ENCODE measurements at places on chromosomes 2 and 18.

DNA sequence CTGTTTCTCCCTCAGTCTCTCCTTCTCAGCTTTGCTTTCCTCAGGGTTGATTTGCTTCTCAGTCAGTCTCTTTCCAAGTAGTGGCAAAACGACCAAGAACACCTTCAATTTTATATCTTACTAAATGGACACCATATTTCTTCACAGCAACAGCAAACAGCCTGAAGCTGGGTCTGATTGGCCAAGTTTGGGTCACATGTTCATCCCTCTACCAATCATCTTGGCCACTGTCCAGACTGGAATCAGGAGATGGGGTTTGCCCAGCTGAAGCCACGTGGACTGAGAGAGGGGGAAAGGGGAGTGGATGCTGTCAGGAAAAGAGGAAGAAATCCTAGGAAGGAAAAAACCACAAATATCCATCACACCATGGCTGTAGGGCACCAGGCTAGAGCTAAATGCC, 42.0 kb upstream of the ACMSD start:
- DNase-seq: no peak

- DNase-seq: no peak
Measured at GRCh38 chr2:16713011-16713423, 47.4 kb upstream of the CYRIA start.

DNA sequence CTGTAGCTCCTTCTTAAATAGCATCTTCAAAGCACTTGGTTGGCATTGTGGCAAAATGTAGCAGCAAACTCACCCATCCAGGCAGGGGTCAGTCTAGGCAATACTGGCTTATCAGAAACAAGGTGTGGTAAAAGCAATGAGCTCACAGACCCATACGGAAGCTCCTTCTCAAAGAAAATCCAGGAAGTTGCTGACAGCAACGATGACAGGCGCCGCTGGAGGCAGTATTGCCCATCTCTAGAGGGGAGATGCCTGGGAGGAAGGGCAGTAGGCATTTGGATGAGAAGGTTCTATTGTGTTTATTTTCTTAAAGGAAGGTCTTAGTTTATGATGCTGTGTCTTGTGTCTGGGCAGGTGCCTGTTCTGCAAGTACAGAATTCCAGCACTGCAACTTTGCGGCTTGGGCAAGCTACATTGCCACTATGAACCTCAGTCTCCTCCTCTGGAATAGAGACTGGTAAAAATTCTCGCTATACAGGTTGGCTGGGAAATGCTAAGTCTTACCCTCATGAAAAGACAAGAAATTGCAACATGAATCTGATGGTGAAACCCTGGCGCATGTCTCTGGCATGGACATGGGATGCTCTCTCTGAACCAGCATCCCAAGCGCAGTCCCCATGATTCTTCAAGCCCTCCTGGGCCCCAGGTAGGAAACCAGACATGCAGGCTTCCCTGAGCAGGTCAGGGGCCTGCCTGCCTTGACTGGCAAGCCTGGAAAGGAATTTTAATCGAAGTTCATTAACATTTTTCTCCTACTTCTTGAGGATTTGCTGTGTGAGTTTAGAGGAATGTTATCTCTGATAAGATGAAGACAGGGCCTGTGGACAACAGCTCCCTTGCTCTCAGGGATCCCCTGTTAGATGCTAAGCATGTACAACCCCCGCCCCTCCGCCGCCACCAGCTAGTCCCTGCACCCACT, 156.0 kb downstream of the TFCP2L1 start:
- peak; percentile 36 for DNase-seq

GRCh38 chr2:75342504-75343175, 143.3 kb upstream of the TACR1 start:
- DNase-seq: no peak

- no peak for DNase-seq
Measured at GRCh38 chr2:189836644-189837043, 52.4 kb downstream of the PMS1 start.

DNA sequence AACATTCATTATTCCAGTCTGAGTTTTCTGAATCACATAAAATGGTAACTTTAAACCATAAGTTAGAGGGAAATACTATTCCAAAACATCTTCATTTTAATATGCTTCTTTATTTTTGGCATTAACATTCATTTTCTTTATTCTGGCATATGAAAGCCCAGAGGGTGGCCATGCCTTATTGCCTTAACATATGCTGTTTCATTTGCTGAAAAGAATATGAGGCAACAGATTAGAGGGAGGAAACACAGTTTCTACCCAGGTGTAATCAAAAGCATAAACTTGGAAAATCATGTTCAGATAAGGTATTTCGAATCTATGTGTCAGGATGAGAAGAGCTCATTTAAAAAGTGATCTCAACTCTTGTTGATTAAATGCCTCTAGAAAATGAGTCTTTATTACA, 379.9 kb upstream of the DSEL start:
- no peak for DNase-seq

GRCh38 chr2:42752314-42752713, 11.6 kb downstream of the OXER1 start:
- no peak for DNase-seq

DNA sequence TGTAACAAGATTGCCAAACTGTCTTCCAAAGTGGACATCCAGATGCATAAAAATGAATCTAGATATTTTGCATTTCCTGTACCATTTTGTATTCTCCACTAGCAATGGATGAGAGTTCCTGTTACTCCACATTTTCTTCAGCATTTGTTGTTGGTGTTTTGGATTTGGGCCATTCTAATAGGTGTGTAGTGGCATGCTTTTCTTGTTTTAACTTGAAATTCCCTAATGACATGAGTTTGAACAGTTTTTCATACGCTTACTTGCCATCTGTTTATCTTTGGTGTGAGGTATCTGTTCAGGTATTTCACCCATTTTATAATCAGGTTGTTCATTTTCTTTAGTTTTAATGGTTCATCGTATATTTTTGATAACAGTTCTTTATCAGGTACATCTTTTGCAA, 73.9 kb downstream of the UBE2E3 start:
- no peak for DNase-seq

DNA sequence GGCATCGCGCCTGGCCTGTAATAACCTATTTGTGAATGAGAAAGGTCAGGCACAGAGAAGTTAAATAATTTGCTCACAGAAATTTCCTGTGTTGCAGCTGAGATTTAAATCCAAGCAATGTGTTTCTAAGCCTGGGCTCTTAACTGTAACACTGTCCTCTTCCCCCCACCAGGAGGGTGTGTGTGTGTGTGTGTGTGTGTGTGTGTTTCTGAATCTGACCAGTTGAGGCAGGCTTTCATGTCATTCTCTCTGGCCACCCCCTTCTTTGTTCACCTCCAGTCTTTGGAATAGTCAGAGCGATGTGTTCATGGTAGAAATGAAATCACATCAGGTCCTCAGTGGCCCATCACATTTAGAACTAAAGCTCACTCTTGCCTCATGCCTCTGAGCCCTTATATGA, 81.2 kb downstream of the NEDD4L start:
- DNase-seq: no peak

- no peak for DNase-seq
Measured at GRCh38 chr2:191103774-191104173, 47.0 kb downstream of the STAT4 start.

GRCh38 chr2:73969356-73969755, 15.4 kb upstream of the TET3 start:
- DNase-seq: no peak

- no peak for DNase-seq
Measured at GRCh38 chr2:41741951-41742595, 305.7 kb upstream of the PKDCC start.

- DNase-seq: no peak
Measured at GRCh38 chr2:160934263-160934662, 226.0 kb upstream of the TANK start.
